ENCODE measurements at places on chromosomes 2 and 18.

- no peak for DNase-seq
These were observed 5.5 kb downstream of the IHH start for GRCh38 chr2:219054956-219055903.

- no peak for DNase-seq
These were observed 83.1 kb downstream of the KLF7 start for GRCh38 chr2:207082619-207083018.

- DNase-seq, result no peak
These were observed 121.9 kb downstream of the HDAC4 start for GRCh38 chr2:239278941-239279365.

- no peak for DNase-seq
These were observed 94.1 kb upstream of the ST8SIA3 start for GRCh38 chr18:57258131-57258777.

GRCh38 chr2:43560231-43560547 lies 35.6 kb downstream of the THADA start:
- DNase-seq, result no peak

GRCh38 chr2:30323499-30323898 lies 92.2 kb downstream of the LBH start:
- DNase-seq, result peak; percentile 9

- DNase-seq, result no peak
These were observed 65.2 kb downstream of the BCL11A start for GRCh38 chr2:60488291-60488690.

GRCh38 chr18:63366213-63367052 lies 573 bp downstream of the KDSR start:
- peak; percentile 51 for DNase-seq

- DNase-seq, result no peak
These were observed 5.5 kb upstream of the CYBRD1 start for GRCh38 chr2:171516793-171517192.

DNA sequence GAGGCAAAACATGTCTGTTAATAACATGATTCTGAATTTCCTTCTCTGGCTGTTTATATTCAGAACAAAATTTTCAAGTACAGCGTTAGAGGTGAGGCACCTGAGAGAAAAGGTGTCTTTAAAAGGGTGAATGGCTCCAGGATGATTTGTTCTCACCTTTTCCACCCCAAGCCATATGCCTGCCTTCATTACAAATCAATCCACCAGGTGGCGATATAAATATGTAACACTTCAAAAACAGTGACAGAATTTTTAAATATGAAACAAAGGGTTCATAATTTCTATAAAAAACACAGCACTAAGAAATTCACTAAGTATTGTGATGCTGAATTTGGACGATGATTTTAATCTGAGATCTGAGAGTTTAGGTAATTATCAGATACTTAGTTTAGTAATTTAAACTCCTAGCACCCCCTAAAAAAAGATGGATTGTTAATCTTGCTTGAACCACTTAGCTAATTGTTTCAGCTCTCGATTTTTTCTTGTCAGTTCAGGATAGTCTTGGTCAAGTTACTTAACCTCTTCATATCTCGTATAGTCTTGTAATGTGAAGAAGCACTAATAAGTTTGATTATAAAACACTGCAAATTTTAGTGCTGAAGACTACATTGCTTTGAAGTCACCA lies 528.8 kb downstream of the CPS1 start:
- DNase-seq, result peak; percentile 61

- DNase-seq, result peak; percentile 69
These were observed 17.6 kb downstream of the MRPL35 start for GRCh38 chr2:86216575-86217555.

- DNase-seq, result peak; percentile 74
These were observed 577 bp downstream of the EHBP1 start for GRCh38 chr2:62705859-62706720.

- DNase-seq, result peak; percentile 49
These were observed 218.8 kb downstream of the BCL11A start for GRCh38 chr2:60334610-60335009.

DNA sequence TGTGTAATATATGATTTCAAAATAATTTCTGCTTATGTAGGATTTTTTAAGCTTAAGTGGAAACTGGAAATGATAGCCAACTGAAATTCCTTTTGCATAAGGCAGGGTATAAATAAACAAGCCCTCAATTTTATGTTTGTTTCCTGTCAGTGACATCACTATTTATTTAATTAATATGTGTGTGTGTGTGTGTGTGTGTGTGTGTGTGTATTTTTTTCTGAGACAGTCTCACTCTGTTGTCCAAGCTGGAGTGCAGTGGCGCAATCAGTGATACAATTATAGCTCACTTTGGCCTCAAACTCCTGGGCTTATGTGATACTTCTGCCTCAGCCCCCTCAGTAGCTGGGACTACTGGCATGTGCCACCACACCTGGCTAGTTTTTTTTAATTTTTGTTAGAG lies 29.3 kb upstream of the CYP20A1 start:
- DNase-seq, result no peak

DNA sequence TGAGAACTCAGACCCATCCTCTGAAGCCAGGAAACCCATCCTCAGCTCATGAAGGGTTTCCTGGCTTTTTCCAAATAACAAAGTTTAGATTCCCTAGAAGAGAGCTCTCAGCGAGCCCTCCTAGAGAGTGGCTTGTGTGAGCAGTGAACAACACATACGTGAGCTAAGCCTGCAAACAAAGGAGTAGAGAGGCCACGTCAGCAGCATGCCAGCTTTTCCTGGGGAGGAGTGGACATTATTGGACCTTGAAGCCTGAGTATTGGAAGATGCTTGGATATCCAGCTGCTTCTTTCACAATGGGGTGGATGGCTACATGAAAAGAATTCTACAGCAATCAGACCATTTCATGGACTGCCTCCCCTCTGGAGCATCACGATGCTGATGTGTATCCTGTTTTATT lies 21.1 kb downstream of the KIF5C start:
- DNase-seq, result no peak

- peak; percentile 48 for DNase-seq
These were observed 20.0 kb downstream of the SETBP1 start for GRCh38 chr18:44700652-44701051.

DNA sequence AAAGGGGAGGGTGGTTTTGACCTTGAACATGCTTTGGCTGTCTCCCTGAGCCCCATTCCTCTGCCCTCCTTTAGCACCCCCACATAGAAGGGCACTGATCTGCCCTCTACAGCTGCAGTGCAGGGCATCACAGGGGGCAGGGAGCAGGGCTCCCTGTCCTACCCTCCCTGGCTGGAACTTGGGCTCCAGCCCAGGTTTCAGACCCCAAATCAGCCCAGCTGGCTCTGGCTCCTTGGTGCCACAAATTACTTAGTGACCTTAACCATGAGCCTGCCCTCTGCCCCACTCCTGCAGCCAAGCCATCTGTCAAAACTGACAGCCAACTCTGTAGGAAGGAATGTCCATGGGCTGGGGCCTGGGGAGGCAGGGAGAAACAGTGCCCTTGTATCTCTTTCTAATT lies 105.6 kb downstream of the MAPK4 start:
- DNase-seq, result no peak

DNA sequence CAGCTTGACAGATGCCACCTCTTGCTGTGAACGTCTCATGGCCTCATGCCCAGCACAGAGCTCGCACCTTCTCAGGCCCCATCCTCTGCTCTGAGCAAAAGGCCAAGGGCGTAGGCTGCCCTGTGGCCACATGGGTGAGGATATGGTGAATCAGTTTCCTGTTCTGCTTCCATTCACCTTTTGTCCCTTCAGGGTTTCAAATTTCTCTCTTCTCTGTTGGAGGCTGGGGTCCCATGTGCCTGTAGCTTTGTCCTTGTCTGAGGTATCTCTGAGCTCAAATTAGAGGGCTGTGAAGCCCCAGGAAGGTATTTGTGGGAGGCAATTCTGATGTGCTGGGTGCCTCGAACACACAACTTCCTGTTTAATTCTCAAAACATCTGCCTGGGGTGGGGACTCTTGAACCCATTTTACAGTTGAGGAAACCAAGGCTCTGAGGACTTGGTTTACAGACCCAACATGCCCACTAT lies 29.0 kb downstream of the ZAP70 start:
- DNase-seq, result no peak

- DNase-seq, result no peak
These were observed 19.7 kb upstream of the TMEM17 start for GRCh38 chr2:62525549-62526269.

GRCh38 chr2:275466-275865 lies 10.7 kb downstream of the ACP1 start:
- DNase-seq, result no peak

GRCh38 chr18:34038086-34038485 lies 186.6 kb downstream of the NOL4 start:
- DNase-seq, result no peak

GRCh38 chr2:150909613-150910012 lies 352.1 kb downstream of the RBM43 start:
- peak; percentile 6 for DNase-seq

DNA sequence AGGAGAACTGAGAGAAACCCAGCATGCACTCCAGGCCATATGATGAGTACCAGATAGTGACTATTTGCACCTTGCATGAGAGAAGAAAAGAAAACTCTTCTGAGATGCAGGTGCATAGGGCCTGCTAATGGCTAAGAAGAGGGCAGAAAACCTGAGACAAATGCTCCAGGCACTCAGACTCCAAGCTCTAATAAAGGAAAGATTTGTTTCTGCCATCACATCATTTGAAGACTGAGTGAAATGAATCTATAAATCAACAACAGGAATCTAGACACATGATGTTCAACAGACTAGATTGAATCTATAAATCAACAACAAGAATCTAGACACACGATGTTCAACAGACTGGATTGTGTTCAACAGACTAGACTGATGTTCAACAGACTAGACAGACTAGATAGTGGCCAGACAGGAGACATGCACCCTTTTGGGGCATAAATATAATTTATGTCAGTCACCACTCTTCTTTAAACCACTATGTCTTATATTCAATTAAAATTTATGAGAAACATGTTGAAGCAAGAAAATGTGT lies 482.7 kb upstream of the UBE2E3 start:
- no peak for DNase-seq

DNA sequence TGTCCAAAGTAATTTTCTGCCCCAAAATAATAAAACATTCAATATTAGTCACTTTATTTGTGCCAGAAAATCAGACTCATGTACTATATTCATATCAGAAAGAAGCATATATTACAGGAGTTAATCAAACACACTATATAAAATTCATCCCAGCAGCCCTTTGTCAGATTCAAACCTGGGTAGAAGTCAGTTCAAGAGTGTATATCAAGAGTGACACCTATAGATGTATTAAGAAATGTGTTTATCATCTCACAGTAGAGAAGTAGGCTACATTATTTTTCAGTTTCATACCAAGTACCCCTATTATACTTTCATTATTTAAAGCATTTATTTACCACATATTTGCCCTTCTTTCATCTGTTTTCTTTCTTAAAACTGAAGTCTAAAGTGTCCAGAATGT lies 193.2 kb upstream of the DDX18 start:
- no peak for DNase-seq

DNA sequence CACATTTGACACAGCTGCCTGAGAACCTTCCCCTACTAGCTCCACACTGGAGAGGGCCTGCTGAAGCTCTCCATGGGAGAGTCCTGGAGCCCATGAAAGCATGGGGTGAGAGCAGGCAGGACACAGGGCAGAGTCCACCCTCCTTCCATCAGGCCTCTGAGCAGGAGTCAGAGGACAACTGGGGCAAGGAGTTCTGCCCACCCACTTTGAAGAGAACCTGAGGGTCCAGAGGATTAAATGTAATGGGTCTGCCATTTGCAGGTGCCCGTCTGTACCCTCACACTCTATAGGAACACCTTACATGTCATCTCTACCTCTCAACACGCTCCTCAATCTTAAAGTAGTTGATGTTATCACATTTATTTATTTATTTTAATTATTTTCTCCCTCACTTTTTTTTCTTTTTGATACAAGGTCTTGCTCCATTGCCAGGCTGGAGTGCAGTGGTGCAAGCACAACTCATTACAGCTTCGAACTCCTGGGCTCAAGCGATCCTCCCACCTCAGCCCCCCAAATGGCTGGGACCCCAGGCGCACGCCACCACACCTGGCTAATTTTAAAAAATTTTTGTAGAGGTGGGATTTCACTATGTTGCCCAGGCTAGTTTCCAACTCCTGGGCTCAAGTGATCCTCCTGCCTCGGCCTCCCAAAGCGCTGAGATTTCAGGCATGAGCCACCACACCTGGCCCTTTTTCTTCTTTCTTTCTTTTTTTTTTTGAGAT lies 10.2 kb downstream of the ADRA2B start:
- no peak for DNase-seq

- DNase-seq, result no peak
These were observed 358.3 kb downstream of the CELF4 start for GRCh38 chr18:37207343-37207742.

DNA sequence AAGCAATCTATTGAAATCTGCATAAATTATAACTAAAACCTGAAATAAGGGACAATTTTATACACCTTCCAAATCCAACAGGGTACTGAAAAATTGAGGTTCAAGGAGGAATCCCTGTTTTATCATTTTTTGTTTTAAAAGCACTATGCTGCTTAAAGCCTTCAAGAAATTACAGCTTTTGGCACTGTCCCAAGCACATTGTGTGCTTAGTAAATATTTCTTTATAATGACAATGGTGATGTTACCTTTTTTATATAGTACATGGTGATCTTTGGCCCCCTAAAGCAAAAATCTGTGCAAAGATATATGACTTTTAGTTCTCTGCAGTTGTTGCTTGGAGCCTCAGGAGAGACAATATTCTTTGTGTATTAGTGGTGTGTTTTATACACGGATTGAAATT lies 71.6 kb upstream of the EFEMP1 start:
- no peak for DNase-seq

DNA sequence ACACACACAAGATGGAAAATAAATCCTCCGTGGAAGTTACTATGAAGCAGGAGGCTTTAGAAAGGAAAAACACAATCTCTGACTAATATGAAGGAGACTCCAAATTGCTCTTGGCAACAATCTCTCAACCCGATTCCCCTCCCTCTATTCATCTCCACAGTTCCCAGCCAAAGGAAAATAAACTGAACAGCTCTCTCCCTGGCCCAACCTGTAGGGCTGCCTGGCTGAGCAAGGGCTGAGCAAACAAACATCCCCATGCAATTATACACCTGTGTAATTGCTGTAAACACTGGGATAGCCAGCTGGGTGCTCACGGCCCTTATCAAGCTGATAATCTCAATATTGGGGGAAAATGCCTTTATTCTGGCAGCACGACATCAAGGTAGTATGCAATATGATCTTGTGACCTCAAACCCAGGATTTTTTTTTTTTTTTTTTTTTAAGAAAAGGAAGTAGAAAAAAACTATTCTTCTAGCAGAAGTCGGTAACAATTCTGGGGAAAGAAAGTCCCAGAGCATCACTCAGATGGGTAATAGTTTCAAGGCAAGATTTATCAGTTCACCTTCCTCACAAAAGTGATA lies 203.3 kb upstream of the SMAD2 start:
- DNase-seq, result no peak

- DNase-seq, result no peak
These were observed 33.7 kb downstream of the SETBP1 start for GRCh38 chr18:44714376-44714775.

DNA sequence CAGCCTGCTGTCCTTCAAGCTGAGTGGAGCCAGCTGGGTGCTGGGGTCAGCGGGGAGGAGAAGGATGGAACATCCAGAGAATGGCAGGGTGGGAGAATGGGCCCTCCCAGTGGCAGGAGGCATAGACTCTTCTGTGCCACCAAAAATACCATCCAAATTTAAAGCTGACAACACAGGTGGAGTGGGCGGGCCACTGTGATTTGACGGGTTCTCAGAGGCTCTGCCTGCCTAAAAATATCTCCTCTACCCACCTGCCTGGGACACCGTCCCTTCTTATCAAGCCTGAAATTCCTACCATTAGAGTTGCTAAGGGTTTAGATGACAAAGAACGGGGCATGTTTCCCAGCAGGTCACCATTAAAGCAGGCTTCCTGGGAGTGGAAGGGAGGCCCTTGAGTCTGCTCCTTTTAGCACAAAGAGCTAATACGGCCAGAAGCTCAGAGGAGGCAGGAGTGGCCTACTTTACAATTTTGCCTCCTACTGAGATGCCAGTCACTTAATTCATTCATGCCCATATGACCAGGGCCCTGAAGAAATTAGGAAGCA lies 19.8 kb upstream of the MARCHF4 start:
- DNase-seq, result no peak

Data from hematopoietic multipotent progenitor cell treated with erythropoietin and hydrocortisone succinate and interleukin-3 and kit ligand, for 4 days (in vitro differentiated cells).